ENCODE measurements at places on chromosomes 4 and X.

GRCh38 chr4:103105558-103106356 lies 6.1 kb upstream of the BDH2 start:
- DNase-seq = no peak

GRCh38 chr4:41753942-41754341 lies 5.4 kb upstream of the PHOX2B start:
- DNase-seq = no peak

DNA sequence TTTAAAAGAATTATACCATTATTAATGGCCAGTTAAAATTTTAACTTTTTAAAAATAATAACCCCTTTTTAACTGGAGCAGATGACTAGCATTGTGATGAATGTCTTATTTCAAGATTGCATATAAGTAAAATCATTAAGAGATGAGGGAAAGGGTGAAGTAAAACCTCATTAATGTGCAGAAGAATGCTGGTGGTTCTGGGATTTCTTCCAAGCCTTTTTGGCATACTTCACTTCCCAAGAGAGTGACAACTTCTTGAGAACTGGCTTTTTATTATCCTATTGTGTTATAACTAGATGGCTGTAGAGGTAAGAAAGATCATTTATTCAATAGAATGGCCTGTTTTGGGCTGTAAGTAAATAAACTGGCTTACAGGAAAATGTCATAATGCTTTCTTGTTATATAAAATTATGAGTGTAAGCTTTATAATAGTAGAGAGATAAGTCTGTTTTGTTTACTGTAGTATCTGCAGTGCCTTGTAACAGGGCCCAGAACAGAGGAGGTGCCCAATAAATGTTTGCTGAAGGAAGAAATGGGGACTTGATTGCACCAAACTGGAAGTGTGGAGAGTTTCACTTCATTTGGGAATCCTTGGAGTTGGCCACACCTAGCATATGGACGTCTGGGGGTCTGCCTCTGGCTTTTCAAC lies 242.9 kb upstream of the PITX2 start:
- no peak for DNase-seq

- DNase-seq = no peak
These were observed 27.8 kb downstream of the SLC25A5 start for GRCh38 chrX:119495734-119496726.

GRCh38 chrX:13463608-13464007 lies 105.8 kb upstream of the EGFL6 start:
- no peak for DNase-seq

DNA sequence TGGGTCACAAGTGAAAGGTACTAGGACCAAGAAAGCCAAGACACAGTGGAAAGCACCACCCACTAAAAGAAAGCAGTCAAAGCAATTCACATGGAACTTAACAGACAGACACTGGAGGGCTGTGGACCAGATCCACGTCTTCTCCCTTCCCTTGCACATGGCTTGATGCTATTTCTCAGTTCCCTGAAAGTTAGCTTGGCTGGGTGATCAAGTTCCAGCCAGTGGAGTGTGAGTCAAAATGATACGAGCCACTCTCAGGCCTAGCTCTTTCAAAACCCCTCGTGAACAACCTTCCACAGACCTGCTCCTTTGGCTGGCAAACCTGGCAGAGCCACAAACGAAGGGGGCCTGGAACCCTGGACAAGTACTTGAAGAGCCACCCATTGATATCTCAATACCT lies 52.0 kb downstream of the RELL1 start:
- no peak for DNase-seq

DNA sequence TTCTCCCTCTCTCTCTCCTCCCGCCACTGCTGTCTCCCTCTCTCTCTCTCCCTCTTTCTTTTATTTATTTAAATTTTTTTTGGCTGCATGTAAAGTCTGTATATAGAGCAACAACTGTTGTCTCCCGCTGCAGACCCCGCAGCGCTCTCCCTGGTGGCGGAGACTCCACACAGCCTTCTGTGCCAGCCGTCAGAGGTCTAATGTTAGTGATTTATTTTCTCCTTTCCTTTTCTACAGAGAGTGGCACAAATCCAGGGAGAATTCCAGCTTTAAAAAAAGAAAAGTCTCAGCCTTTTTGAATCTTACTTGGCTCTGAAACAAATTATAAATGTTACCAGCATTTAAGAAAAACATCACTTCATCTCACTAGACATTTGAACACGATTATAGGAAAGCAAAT lies 106.2 kb downstream of the FAM9B start:
- DNase-seq = no peak

GRCh38 chrX:123256378-123256777 lies 72.3 kb downstream of the GRIA3 start:
- no peak for DNase-seq

DNA sequence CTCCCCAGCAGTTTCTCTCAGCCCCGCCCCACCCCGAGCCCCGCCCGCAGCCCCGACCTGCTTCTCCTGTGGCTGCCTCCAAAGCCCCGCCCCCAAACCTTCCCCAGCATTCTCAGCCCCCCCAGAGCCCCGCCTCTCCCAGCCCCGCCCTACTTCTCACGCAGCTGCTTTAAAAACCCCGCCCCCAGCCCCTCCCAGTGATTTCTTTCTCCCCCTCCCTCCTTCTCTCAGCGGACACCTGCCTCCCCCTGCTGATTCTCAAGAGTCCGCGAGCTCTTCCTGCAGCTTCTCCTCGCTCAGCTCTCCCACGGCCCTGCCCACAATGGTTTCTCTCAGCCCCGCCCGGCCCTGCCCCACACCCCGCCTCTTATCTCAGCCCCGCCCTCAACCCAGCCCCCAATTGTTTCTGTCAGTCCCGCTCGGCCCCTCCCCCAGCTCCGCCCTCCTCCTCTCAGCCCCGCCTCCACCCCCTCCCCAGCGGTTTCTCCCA lies 636 bp upstream of the EOLA1 start:
- DNase-seq = peak; percentile 83

GRCh38 chrX:40132751-40133150 lies 35.0 kb upstream of the BCOR start:
- DNase-seq = no peak

GRCh38 chr4:108443585-108443984 lies 176.8 kb upstream of the RPL34 start:
- DNase-seq = no peak

DNA sequence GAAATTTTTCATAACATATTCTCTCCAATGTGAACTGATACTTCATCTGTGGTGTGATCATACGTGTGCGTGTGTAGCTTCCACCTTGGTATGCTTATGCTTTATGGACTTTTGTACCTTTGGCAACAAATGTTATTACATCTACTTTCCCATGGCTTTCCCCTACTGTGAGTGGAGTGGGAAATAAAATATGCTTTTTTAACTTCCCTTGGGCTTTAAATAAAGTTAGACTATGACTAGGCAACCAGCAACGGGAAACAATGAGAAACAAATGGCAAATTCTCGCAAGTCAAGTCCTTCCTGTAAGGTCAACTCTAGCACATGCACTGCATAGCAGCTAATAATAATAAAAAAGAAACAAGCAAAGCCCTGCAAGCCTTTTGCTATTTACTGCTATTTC lies 205.0 kb upstream of the PDE5A start:
- DNase-seq = no peak
